Stimulated activated CD8-positive, alpha-beta memory T cell treated with anti-CD3 and anti-CD28 coated beads, Interleukin-7, amount 100 ng/mL, for 48 hours (primary cell): ENCODE measurements at places on chromosomes 1 and 21.

DNA sequence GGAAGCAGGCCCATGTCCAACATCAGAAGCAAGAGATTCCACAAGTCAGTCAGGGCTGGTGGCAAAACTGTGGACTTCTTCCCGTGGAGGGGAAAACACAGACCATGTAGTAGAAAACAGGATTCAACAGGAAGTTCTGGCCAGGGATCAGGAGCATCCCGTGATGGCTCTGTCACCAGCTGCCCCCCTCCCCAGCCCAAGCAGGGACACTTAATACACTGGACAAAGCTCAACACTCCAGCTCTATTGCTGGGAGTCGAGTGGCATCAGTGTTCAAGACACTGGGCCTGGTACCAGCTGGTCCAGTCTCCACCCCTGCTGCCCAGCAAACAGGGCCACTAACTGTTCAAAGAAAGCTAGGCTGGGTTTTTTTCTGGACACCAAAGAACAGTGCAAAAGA, 3.7 kb downstream of the SLC45A3 start:
- no peak for DNase-seq

DNA sequence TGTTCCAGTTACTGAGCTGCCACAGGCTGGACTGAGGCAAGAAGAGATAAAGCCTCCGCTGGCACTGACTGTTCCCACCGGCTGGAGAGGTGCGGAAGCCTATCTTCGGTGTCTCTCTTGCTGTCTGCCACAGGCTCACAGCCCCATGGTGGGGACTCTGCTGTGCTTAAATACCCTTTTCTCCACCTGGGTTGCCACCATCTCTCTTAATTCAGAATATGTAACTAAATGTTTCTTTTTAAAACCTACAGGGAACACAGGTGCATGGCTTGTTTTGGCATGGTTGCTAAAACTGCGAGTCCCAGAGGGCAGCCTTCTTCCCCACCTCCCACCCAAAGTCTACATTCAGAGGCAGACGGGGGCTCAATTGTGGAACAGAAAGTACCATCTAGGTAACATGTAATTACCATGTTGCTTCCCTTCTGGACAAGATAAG, 8.1 kb upstream of the LBR start:
- DNase-seq = no peak

GRCh38 chr1:107532318-107532717, 391.5 kb downstream of the NTNG1 start:
- no peak for DNase-seq

GRCh38 chr1:117851687-117852086, 77.7 kb downstream of the GDAP2 start:
- DNase-seq = no peak

DNA sequence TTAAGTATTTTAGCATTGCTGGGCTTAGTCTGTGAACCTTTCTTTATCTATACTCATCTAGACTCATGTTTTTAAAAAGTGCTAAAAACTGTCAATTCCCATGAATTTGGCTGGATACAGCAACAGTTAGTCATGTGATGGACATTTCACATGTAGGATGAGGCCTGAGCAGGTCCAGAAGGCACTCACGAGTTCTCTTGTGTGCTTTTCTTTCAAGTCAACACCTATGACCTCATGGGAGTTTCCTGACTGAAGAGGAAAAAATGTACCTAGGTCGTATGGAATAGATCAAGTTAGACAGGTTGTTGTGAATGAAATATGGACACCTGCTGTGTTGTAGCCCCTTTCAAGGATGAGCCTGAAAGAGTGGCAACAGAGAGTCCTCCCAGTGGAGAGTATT, 394.2 kb downstream of the DUSP10 start:
- no peak for DNase-seq

DNA sequence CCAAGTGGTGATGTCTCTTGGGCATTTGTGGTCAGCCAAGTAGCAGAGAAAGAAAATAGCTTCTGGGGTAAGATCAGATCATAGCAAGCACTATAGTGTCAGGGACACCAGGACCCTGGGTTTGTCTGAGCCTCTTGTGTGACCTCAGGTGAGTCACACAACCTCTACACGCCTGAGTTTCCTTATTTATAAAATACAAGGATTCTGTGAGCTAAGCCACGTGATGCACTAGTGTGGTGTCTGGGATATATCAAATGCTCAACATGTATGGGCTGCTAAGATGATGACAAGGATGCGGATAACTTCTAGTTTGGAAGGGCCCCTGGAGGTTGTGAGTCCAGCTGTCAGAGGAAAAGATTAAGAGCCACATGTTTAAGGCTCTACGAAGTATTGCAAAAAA, 24.5 kb upstream of the ZNF436 start:
- no peak for DNase-seq
